ENCODE measurements at places on chromosomes 1 and 21. TPM values are rescaled to one million over a fixed set of nuclear protein-coding genes. Genes with fewer than 3 reads are reported as not detected.

DNA sequence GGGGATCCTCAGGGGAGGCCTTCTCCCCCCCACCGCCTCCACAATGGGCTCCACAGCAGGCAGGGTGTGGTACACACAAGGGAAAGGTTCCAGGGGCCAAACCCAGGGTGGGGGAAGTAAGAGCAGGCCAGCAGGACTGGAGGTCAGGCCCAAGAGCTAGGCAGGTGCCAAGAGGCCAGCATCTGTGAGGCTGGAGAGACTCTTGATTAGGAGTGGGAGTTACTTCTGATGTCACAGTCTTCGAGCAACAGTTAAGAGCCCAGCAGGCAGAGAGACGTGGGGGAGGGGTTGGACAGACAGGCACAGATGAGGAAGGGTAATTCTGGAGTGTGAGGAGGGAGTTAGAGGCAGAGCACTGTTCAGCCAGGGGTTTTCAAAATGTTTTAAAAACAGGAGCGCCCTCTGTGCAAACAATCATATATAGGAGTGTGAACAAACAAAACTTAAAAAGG lies 55.8 kb downstream of the SLC9A1 start:
- peaks cover 13% of the 10 kb centered on the region for H3K36me3 ChIP-seq
- DNase-seq, result no peak
- H3K4me1 ChIP-seq, result peaks cover 12% of the 10 kb centered on the region
- no peaks in the 10 kb centered on the region for H3K27me3 ChIP-seq
- H3K27ac ChIP-seq, result no peak overlapping the region

- no peak for DNase-seq
- no peaks in the 10 kb centered on the region for H3K27me3 ChIP-seq
- H3K27ac ChIP-seq, result no peak overlapping the region
- H3K4me3 ChIP-seq, result no peak overlapping the region
- H3K4me1 ChIP-seq, result no peaks in the 10 kb centered on the region
These were observed 136.2 kb upstream of the SYT6 start for GRCh38 chr1:114289824-114290223.

DNA sequence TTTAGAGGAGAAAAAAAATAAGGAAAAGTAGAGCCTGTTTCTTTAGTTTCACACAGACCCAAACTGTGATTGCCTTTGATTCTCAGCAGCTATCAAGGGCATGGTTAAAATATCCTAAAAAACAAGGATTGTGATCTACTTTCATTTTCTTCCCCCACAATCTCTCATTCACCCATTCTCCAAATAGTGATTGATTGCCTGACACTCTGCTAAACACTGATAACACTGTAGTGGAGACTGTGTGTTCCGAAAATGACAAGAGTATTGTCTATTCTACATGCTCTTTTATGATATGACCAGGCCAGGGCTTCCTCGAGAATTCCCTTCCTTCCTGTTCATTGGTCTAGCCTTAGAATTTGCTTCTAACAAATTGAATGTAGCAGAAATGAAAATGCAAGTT lies 40.2 kb downstream of the PRMT6 start:
- DNase-seq, result no peak
- H3K27ac ChIP-seq, result no peak overlapping the region
- no peak overlapping the region for H3K4me3 ChIP-seq
- no peaks in the 10 kb centered on the region for H3K4me1 ChIP-seq
- no peaks in the 10 kb centered on the region for H3K27me3 ChIP-seq

ERI3 gene
- total RNA-seq, result 22.9 TPM

SMCP gene
- total RNA-seq, result not detected

Data from activated CD4-positive, alpha-beta memory T cell treated with anti-CD3 and anti-CD28 coated beads, Interleukin-2, amount 10 ng/mL, durations not matched to agents 7 days and 5 days (primary cell).